ENCODE measurements at places on chromosomes 16 and 17.

DNA sequence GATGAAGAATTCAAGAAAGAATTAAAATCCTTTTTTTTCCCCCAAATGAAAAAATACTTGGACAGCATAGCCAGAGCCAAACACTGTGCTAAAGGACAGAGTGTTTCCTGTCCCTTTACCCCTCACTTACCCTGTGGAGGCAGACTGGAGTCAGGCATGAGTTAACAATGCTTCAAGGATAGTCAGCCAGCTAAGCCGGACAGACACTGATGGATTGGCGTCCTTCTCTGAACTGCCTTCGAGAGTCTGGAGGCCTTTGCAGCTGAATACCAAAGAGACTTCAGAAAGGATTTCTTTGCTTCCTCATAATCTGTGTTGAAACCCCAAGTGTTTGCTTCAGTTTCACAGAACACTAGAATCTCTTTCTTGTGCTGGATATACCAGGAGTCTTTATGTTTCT is 4.6 kb downstream of the METTL9 start:
- no peak for DNase-seq

DNA sequence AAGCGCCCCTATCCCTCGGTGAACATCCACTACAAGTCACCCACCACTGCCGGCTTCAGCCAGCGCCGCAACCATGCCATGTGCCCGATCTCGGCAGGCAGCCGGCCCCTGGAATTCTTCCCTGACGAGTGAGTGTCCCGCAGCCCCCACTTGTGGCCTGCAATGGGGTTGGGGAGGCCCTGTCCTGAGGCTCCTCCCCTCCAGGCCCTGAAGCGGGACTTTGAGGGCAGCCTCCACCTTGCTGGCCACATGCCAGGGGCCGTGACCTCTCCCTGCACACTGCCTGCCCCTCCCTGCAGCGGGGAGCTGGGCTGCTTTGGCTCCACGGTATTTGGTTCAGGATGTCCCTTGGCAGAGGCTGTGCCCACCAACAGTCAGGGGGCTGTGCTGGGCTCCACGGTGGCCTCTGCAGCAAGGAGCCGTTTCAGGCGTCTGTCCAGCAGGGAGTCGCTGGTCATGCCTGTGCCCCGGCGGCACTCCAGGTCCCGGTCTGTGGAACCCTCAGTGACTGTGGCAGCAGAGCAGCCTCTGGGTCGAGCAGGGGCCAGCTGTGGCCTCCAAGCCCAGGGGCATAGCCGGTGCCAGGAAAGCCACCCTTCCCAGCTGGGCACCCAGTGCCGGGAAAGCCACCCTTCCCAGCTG is 8.3 kb downstream of the NME3 start:
- peak; percentile 58 for DNase-seq

GRCh38 chr17:35780950-35781349 is 14.5 kb downstream of the MMP28 start:
- no peak for DNase-seq

DNA sequence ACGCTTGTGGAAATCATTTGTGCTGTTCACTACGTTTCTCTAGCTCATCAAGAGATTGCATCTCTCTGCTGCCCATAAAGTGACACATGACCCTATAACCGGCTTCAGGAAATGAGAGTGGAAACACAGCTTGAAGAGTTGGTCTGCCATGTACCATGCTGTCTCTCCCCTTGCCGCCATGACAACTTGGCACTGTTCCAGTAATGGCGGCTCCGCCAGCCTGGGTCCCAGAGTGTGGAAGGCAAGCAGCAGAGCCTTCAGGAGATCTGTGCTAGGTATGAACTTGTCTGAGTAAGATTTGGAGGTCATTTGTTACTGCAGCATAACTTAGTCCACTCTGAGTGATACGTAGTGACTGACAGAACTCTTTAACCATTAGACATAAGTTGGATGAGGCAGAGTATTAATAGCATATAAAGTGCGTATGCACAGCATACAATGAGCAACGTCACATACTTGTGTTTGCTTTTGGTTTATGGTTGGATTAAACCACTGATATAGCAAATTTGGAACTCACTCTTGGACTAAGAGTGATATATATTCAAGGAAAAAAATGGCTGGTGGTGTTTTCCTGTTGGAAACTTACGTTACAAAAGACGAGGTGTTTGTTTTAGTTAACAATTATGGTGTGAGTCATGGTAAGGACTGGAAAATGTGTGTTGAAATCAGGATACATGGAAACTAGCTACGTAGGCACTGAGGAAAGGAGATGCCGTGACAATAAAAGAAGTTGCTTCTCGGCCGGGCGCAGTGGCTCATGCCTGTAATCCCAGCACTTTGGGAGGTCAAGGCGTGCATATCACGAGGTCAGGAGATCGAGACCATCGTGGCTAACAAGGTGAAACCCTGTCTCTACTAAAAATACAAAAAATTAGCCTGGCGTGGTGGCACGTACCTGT is 24.4 kb upstream of the PMP22 start:
- DNase-seq, result no peak

DNA sequence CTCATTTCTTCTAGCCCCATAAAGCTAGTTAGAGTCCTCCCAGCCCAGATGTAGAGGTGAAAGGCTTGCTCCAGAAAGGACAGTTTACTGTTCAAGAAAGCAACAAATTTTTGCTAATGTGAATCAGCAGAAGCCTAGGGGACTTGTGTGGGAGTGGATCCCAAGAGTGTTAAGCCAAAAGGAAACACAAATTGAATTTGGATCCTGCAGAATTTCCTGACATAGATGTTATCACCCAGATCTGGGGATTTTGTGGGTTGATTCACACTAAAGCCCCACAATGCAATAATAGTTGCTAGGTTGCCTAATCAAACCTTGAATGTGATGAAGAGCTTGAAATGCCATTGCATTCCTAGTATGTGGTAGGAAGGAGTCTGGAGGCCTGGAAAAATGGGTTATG is 135.2 kb upstream of the HS3ST3A1 start:
- DNase-seq, result no peak

DNA sequence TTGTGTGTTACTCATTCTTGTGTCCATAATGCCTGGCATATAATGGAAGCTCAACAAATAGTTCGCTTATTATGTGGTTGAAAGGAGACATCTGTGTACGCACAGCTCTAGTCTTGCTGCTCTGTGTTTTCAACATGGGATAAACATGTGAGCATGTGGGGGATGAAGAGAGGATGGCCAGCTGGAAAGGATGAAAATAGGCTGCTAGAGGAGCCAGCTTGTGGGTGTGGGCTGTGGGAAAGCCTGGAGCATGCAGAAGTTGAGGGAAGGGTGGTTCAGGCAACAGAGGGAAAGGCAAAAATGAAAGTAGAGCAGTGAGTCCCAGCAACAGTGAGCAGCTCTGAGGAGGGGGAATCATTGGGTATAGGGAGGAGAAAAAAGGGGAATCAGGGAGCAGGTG is 324.6 kb upstream of the CDH11 start:
- no peak for DNase-seq

DNA sequence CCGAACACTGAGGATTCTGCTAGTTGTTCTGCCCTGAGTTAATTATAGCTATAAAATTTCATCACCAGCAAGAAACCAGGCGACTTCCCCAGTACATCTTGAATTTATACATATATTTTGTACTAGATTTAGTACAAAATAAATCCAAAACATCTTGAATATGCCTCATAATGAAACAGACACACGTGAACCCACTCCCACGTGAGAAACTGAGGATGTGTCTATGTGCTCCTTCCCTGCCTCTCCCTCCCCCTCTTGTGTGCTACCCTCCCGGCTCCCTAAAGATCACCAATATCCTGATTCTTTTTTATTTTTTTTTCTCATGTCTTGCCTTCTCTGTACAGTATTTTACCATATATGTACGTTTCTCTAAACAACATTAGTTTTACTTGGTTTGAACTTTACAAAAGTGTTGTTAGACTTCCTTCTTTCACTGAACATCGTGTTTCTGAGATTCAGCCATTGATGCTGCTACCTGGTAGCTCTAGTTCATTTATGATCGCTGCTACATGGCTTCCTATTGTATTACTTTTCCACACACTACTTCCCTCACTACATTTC is 1.1 kb upstream of the LCMT1 start:
- no peak for DNase-seq

DNA sequence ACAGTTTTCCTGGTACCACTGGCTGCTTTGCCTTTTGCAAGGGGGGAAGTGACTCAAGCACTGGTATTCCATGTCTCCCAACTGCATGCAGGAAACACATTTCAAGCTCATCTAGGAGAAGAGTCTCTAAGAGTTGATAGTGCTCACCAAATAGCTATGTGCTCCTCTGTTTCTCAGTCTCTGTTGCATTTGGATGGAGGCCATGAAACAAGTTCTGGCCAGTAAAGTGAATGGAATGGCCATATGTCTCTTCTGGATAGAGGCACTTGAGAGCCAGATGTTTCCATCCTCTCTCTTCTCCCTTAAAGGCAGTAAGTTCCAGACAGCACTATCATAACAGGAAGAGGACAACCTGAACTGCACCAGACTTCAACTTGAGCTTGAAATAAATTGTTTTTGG is 60.6 kb downstream of the C16orf82 start:
- DNase-seq, result no peak

- DNase-seq, result no peak
Observed at GRCh38 chr16:74045513-74045912, 251.1 kb upstream of the PSMD7 start.

- peak; percentile 65 for DNase-seq
Observed at GRCh38 chr17:37671028-37671823, 28.0 kb upstream of the DDX52 start.

DNA sequence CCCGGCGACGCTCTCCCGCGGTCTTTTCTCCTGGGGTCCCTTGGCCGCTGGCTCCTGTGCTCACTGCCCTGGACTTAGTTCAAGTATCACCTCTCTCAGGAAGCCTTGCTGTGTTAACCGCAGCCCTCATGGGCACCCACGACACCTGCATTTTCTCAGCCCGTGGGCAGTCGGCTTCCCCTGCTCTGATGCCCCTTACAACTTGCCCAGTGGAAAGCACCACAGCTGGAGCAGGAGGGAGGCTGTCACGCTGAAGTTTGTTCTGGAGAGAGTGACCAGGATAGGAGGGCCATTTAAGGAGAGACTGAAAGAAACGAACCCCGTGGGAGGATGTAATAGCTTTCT is 395 bp downstream of the STXBP4 start:
- DNase-seq, result no peak

DNA sequence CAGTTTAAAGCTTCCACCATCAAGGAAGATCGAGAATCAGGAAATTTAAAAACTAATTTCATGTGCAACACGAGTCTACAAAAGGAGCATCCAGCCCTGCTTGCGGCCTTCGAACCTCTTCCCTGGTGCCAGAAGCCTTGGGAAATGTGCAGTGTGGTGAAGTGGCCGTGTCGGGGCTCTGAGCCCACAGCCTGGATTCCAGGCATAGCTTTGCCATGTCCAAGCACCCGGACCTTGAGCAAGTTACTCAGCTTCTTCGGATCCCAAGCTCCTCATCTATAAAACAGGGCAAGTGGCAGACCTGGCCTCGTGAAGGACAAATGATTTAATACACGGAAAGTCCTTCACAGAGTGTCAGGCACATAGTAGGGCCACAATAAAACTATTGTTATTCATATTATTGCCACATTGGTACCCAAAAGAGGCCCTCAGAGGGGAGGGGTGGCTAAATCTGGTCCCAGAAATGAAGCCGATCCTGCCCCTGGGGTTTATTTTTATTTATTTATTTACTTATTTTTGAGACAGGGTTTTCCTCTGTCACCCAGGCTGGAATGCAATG is 34.8 kb downstream of the COTL1 start:
- no peak for DNase-seq

- no peak for DNase-seq
Observed at GRCh38 chr16:67504031-67505021, 21.0 kb upstream of the AGRP start.

- peak; percentile 54 for DNase-seq
Observed at GRCh38 chr17:2880050-2880449, 83.8 kb downstream of the RAP1GAP2 start.

GRCh38 chr17:4529533-4530152 is 25.5 kb downstream of the MYBBP1A start:
- DNase-seq, result no peak
